ENCODE measurements at places on chromosomes 16 and 17.
A peak's percentile ranks its signal among the peaks of the same experiment; 100 is the strongest.

GRCh38 chr16:88939972-88940861, 36.8 kb downstream of the CBFA2T3 start:
- H3K27me3 ChIP-seq: peaks cover 56% of the 10 kb centered on the region
- DNase-seq: no peak
- H3K4me1 ChIP-seq: peaks cover 23% of the 10 kb centered on the region
- H3K36me3 ChIP-seq: no peaks in the 10 kb centered on the region
- H3K4me3 ChIP-seq: no peak overlapping the region

DNA sequence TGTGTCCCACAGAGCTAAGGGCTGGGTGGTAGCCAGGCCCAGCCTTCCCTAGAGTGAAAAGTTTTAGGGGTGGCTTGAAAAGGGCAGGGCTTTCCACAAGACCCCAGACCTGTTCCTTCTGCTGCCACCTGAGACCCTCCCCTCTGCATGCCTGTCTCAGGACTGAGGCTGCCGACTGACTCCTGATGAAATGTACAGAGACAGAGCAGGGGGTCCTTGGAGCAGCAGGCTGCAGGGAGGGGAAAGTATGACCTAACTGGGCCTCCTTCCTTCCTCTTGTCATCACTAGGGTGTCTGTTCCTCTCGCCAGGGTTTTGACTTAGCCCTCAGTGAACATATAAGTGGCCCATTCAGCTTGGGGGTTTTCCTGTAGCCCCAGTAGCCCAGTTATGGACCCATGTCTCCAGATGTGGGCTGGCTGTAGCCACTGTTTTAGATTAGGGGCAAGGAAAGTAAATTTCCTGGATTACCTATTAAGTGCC, 14.9 kb upstream of the NFATC3 start:
- DNase-seq: peak; percentile 48
- peak overlapping the region; percentile 91 for H3K27ac ChIP-seq
- H3K4me3 ChIP-seq: peak overlapping the region; percentile 64

- no peaks in the 10 kb centered on the region for H3K27me3 ChIP-seq
- peak; percentile 49 for DNase-seq
- H3K4me1 ChIP-seq: peaks cover 53% of the 10 kb centered on the region
- no peak overlapping the region for H3K4me3 ChIP-seq
- peak overlapping the region; percentile 68 for H3K27ac ChIP-seq
These were observed 8.2 kb downstream of the RNF166 start for GRCh38 chr16:88697831-88698615.

DNA sequence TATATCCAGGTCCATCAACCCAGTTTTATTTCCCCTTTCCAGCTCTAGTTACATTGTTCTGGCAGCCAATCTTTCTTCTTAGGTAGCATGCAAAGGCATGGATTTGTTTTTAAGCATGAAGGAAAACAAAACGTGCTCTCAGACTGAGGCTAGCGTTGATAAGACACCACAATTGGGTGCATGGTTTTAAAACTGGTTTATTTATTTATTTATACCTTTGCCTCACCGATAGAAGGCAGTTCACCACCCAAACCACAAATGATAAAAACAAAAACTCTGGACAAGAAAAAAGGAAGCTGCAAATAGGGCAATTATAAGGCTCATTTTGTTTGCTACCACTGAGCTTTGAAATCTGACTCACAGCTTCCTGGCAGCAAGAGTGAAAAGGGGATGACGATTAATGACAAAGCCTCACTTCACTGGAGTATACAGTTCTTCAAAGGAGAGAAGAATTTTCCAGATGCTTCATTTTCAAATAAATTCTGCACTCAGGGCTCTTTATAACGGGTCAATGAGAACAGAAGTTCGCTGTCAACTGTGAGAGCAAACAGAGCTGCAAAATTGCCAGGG, 278.4 kb upstream of the IRX5 start:
- peaks cover 18% of the 10 kb centered on the region for H3K27me3 ChIP-seq
- no peak for DNase-seq
- H3K4me3 ChIP-seq: no peak overlapping the region
- no peaks in the 10 kb centered on the region for H3K4me1 ChIP-seq

- no peak overlapping the region for H3K4me3 ChIP-seq
- no peaks in the 10 kb centered on the region for H3K36me3 ChIP-seq
- peaks cover 31% of the 10 kb centered on the region for H3K4me1 ChIP-seq
- DNase-seq: peak; percentile 57
- H3K27me3 ChIP-seq: peaks cover 2% of the 10 kb centered on the region
- H3K27ac ChIP-seq: no peak overlapping the region
These were observed 55.6 kb downstream of the BAIAP2 start for GRCh38 chr17:81090361-81091136.

GRCh38 chr16:22888791-22889190, 74.8 kb downstream of the HS3ST2 start:
- no peaks in the 10 kb centered on the region for H3K4me1 ChIP-seq
- H3K4me3 ChIP-seq: no peak overlapping the region
- no peak overlapping the region for H3K27ac ChIP-seq
- H3K36me3 ChIP-seq: no peaks in the 10 kb centered on the region

- peaks cover 56% of the 10 kb centered on the region for H3K4me1 ChIP-seq
- H3K27ac ChIP-seq: no peak overlapping the region
- DNase-seq: no peak
- no peaks in the 10 kb centered on the region for H3K36me3 ChIP-seq
- H3K27me3 ChIP-seq: peaks cover 14% of the 10 kb centered on the region
- H3K4me3 ChIP-seq: no peak overlapping the region
These were observed 9.2 kb upstream of the PRR29 start for GRCh38 chr17:63988741-63989621.

DNA sequence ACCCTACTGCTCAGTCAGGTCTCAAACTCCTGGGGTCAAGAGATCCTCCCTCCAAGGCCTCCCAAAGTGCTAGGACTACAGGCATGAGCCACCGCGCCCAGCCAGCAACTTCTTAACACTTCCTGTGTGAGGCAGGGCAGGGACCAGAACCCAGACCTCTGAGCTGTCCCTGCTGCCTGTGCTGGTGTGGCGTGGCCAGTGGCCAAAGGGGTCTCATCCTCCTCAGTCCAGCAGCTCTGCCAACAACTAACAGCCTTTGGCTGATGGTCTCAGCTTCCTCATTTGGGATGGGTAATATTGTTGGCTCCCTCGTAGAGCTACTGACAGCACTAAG, 1.4 kb upstream of the LLGL1 start:
- no peak for DNase-seq
- H3K27ac ChIP-seq: no peak overlapping the region
- H3K4me1 ChIP-seq: peaks cover 28% of the 10 kb centered on the region
- no peaks in the 10 kb centered on the region for H3K27me3 ChIP-seq
- H3K4me3 ChIP-seq: no peak overlapping the region

- H3K4me1 ChIP-seq: peaks cover 50% of the 10 kb centered on the region
- H3K27ac ChIP-seq: peak overlapping the region; percentile 69
- H3K27me3 ChIP-seq: peaks cover 6% of the 10 kb centered on the region
- H3K36me3 ChIP-seq: peaks cover 13% of the 10 kb centered on the region
These were observed 1.0 kb downstream of the MAP2K4 start for GRCh38 chr17:12021623-12022140.

- no peaks in the 10 kb centered on the region for H3K27me3 ChIP-seq
- DNase-seq: no peak
These were observed 5.7 kb upstream of the KRT17 start for GRCh38 chr17:41629826-41630670.

DNA sequence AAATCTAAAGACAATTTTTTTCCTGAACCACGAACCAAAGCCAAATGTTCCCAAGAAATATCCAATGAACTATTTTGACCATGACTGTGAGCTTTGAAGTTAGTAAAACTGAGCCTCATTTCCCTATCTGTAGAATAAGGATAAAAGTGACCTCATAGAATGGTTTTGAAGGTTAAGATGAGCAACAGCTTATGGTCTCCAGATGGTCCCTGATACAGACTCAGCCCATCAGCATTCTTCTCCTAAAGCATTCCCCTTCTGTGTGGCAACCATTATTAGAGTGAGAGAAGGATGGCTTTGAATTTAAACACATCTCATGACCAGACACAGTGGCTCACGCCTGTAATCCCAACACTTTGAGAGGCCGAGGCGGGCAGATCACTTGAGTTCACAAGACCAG, 70.1 kb downstream of the COPRS start:
- no peaks in the 10 kb centered on the region for H3K27me3 ChIP-seq
- H3K36me3 ChIP-seq: no peaks in the 10 kb centered on the region
- no peak for DNase-seq
- H3K4me3 ChIP-seq: no peak overlapping the region

GRCh38 chr16:77896415-77897128, 108.2 kb downstream of the VAT1L start:
- H3K4me1 ChIP-seq: no peaks in the 10 kb centered on the region
- no peak overlapping the region for H3K4me3 ChIP-seq
- DNase-seq: no peak
- no peak overlapping the region for H3K27ac ChIP-seq

DNA sequence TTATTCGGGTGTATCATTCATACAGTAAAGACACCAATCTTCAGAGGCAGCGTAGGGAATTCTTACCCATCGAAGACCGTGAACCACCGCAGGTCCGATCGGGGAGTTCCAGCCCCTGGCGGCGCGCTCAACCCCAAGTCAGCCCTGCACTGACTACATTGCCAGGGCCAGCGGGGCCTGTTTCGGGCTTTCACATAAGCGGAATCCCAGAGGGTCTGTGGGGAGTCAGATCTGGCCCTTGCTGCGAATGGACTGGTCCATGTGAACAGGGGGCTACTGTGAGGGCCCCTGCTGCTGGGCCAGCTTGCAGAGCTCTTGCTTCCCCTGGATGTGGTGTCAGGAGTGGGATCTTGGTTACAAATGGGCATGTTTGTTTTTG, 7.6 kb downstream of the PDE6G start:
- peaks cover 22% of the 10 kb centered on the region for H3K27me3 ChIP-seq
- H3K4me3 ChIP-seq: no peak overlapping the region
- H3K36me3 ChIP-seq: peaks cover 9% of the 10 kb centered on the region

DNA sequence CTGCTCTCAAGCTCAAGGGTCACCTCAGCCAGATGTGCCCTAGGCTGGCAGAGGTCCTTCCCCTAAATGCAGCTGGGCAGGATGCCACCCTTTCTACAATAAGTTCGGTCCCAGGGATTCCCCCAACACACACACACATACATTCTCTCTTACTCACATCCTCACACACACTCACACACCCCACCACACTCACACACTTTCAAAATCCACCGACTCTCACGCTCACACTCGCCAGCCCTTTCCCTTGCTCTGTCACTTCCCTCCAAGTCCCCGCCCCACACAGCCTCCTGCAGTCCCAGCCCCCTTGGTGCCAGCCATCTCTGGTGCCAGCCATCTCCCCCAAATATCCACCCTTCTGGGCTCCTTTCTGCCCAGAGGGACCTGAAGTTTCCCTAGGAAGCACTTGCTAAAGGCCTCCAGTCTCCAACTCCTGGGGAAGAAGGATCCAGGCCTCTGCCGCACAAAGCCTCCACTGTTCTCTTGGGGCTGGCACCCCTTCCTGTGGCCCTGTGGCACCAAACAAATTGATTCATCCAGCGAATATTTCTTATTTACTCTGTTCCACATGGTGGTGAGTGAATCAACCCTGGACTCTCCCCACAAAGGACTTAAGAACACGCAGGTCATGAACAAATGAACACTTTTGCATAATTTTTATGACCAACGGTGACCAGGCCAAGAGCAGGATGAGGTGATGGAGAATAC, 3.8 kb upstream of the USP36 start:
- no peak for DNase-seq
- no peaks in the 10 kb centered on the region for H3K27me3 ChIP-seq
- no peak overlapping the region for H3K27ac ChIP-seq

DNA sequence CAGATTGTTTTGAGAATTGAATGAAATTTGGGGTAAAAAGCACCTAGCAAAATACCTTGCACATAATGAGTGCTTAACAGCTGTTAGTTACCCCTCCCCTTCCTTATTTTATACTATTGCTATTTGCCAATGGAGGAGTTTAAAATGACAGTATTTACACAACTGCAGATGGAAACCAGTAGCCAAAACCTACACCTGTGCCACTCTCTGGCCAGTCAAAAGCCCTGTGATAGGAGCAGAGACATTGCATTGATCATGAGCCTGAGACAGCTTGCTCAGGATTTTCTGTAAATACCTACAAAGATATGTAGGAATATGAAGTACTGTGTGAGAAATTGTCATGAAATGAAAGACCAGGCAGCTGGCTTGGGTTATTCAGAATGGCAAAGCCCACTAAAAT, 115.3 kb upstream of the HLF start:
- no peak overlapping the region for H3K27ac ChIP-seq
- DNase-seq: no peak
- H3K36me3 ChIP-seq: no peaks in the 10 kb centered on the region
- no peaks in the 10 kb centered on the region for H3K4me1 ChIP-seq

GRCh38 chr16:81522108-81522701, 77.6 kb downstream of the CMIP start:
- peaks cover 83% of the 10 kb centered on the region for H3K4me1 ChIP-seq
- peak overlapping the region; percentile 92 for H3K27ac ChIP-seq
- H3K4me3 ChIP-seq: peak overlapping the region; percentile 16
- H3K27me3 ChIP-seq: no peaks in the 10 kb centered on the region
- H3K36me3 ChIP-seq: peaks cover 39% of the 10 kb centered on the region
- DNase-seq: peak; percentile 46

DNA sequence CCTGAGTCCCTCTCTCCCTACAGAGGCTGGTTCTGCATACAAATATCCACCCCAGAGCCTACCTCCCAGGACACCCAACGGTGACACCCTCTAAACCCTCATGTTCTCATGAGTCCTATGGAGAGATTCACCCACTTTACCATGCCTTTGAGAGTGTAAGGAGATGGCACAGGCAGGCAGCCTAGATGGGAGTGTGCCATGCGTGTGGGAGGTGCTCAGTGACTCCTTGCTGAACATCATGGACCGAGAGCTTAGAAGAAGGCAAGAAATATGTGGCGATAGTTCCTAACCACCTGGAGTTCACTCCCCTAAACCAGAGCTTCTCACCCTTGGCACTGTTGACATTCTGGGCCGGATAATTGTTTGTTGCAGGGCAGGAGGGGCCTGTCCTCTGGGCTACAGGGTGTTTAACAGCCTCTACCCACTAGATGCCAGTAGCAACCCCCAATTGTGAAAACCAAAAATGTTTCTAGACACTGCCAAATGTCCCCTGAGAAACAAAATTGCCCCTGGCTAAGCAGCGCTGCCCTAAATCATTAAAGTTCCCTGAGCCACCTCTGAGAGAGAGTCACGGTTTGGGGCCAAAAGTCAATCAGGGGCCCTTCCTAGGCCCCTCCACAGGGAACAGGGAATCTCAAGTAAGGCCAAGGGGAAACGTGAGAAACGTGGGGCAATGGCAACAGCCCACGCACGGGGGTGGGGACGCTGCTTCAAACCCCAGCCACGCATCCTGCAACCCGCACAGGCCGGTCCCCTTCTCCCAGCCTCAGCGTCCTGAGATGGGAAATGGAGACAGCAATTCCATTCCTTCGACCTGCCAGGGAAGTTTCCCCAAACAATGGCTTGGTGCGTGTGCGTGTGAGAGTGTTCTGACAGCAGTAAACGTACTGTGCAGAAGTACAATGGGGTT, 66.8 kb downstream of the C16orf78 start:
- no peak overlapping the region for H3K4me3 ChIP-seq
- H3K36me3 ChIP-seq: no peaks in the 10 kb centered on the region
- H3K27ac ChIP-seq: peak overlapping the region; percentile 82
- no peaks in the 10 kb centered on the region for H3K27me3 ChIP-seq

- H3K4me1 ChIP-seq: no peaks in the 10 kb centered on the region
- no peaks in the 10 kb centered on the region for H3K27me3 ChIP-seq
- H3K27ac ChIP-seq: no peak overlapping the region
- H3K4me3 ChIP-seq: no peak overlapping the region
- DNase-seq: no peak
These were observed 18.5 kb downstream of the ANKRD40 start for GRCh38 chr17:50689251-50689650.

- H3K4me3 ChIP-seq: no peak overlapping the region
- peaks cover 37% of the 10 kb centered on the region for H3K27me3 ChIP-seq
- peaks cover 18% of the 10 kb centered on the region for H3K4me1 ChIP-seq
- H3K36me3 ChIP-seq: no peaks in the 10 kb centered on the region
- H3K27ac ChIP-seq: no peak overlapping the region
These were observed 27.1 kb upstream of the MGAT5B start for GRCh38 chr17:76840884-76841775.
